BJ (cell line): ENCODE measurements at places on chromosomes 1 and 21. TPM values are rescaled to one million over a fixed set of nuclear protein-coding genes. Genes with fewer than 3 reads are reported as not detected.

DENND2C gene
- polyA plus RNA-seq = 0.45 and 0.87 TPM in 2 replicates

OR2T11 gene
- polyA plus RNA-seq = not detected in 2 replicates

IL10 gene
- not detected in 2 replicates for polyA plus RNA-seq

PCP4L1 gene
- polyA plus RNA-seq = not detected in 2 replicates

TMPRSS2 gene
- polyA plus RNA-seq = not detected in 2 replicates

FCAMR gene
- polyA plus RNA-seq = not detected in 2 replicates

TFF1 gene
- not detected in 2 replicates for polyA plus RNA-seq

FCN3 gene
- polyA plus RNA-seq = not detected in 2 replicates

CFAP74 gene
- not detected in 2 replicates for polyA plus RNA-seq

AIM2 gene
- 0.11 TPM in 1 of 2 replicates, not detected in the other for polyA plus RNA-seq

TXLNA gene
- polyA plus RNA-seq = 38.1 and 38.5 TPM in 2 replicates

COL8A2 gene
- polyA plus RNA-seq = 6.0 and 6.8 TPM in 2 replicates

MARK1 gene
- 0.97 and 1.4 TPM in 2 replicates for polyA plus RNA-seq

DNA sequence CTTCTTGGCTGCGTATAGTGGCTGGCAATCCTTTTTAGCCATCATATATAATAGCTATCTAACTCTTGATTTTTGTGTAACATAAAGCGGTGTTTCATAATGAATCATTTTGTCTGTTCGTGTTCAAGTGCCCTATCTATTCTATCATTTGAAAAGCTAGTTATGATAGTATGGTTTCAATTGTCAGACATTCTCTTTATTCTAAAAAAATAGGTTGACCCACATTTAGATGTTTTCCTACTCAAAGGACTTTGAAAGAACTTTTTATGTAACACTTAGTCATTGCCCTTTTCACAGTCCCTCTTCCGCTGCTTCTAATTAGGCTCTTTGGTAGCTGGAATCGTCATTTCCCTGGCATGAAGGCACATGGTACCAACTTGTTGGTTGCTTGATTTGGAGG, 272.2 kb upstream of the B3GALT2 start:
- DNase-seq = no peak

DNA sequence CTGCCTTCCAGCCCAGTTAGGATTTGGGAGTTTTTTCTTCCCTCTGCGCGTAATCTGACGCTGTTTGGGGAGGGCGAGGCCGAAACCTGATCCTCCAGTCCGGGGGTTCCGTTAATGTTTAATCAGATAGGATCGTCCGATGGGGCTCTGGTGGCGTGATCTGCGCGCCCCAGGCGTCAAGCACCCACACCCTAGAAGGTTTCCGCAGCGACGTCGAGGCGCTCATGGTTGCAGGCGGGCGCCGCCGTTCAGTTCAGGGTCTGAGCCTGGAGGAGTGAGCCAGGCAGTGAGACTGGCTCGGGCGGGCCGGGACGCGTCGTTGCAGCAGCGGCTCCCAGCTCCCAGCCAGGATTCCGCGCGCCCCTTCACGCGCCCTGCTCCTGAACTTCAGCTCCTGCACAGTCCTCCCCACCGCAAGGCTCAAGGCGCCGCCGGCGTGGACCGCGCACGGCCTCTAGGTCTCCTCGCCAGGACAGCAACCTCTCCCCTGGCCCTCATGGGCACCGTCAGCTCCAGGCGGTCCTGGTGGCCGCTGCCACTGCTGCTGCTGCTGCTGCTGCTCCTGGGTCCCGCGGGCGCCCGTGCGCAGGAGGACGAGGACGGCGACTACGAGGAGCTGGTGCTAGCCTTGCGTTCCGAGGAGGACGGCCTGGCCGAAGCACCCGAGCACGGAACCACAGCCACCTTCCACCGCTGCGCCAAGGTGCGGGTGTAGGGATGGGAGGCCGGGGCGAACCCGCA, at the start of gene PCSK9:
Gene PCSK9, plus strand, starts transcription at position 207 of the 741 bp plus-strand sequence. Its CDS starts 290 bp downstream, at position 497.
- DNase-seq = no peak

- no peak for DNase-seq
Measured at GRCh38 chr1:180928331-180929230, 15.9 kb downstream of the KIAA1614 start.

- DNase-seq = no peak
Measured at GRCh38 chr1:116879478-116880133, 30.1 kb upstream of the PTGFRN start.

- no peak for DNase-seq
Measured at GRCh38 chr1:40309374-40310128, 7.5 kb downstream of the COL9A2 start.

DNA sequence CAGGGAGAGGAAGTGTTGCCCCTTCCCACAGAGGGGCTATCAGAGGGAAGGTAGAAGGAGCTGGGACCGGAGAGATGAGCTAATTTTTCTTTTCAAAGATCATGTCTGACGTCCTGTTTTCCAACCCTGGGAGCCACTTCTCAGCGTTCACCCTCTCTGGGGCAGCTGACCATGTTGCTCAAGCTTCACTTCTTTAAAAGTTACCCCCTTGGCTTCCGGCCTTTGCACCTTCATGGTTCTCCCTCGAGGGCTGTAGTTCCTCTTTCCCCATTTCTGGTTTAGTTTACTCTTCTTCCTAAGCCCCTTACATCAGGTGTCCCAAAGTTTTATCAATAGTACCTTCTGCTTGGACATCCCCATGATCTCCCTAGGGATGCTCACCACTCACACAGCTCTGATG, 23.8 kb upstream of the CSF1 start:
- no peak for DNase-seq

DNA sequence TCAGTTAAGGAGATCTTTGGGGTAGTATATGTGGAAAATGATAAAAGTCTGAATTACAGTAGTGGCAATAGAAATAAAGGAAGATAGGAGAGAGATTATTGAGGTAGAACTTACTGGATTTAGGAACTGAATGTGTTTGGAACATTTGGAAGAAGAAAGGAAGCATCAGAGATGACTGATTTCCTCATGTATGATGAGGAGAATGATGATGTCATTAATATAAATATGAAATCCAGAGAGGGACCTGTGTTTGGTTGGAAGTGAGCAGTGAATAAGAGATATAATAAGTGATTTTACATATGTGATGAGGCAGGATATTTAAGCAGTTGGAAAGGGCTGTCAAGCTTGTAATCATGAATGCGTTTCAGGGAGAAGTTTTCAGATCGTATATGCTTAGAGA, 86.3 kb downstream of the SYT14 start:
- no peak for DNase-seq

GRCh38 chr1:92478393-92478792, 8.3 kb downstream of the GFI1 start:
- DNase-seq = no peak

DNA sequence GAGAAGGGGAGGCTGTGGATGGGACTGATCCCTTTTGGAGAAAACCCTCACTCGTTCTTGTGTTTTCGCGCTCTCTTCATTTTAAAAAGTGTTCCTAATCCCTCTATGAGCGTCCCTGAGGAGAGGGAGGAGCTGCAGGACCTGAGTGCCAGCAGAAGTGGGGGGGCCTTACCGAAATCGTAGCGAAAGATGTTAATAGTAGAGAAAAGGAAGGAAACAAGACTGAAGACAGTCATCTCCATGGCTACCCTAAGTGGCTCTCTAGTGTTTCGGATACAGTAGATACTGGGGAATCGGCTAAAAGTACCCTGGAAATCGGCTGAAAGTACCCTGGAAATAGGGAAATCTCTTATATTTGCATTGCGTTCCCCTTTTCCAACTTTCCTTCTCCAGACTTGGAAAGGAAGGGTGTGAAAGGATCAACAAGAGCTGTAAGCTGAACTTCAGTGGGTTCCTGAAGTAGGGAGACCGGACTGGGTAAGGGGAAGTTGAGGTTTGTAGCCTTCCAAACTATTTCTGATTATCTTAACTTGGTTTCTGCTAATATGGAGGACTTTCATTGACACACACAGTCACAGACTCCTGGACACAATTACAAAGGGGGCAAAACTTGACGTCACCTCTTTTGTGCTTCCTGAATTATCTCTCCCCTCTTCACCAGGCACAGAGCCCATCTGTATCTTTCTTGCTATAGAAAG, 486 bp upstream of the DSTYK start:
- no peak for DNase-seq

DNA sequence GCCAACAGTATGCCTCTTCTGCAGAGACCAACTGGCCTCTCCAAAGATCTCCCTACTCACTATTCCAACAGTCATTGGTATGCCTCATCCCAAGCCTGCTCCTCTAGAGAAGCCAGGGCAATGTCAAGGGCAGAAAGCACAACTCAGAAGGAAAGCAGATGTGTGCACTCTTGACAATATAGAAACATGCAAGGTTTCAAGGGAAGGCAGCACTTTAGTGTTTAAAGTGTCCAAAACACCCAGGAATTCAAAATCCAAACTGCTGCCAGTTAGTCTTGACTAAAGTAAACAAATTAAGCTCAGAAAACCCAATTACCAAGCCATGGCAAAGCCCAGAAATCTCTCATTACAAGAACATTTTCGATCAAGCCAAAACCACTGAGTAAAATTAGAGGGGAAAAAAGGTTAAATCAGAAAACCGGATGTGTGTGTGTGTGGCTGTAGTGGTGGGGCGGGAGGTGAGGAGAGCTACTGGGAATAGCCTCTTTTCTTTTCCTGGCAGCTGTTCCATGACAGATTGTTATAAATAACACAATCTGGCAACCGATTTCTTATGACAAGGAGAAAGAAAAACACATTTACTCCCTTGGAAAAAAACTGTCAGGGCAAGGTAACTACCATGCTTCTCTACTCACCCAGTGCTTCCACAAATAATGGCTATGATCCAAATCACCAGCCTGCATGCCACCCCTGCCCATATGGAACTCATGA, 39.2 kb downstream of the EIF2B3 start:
- DNase-seq = peak; percentile 61

- DNase-seq = no peak
Measured at GRCh38 chr1:94118013-94118412, 2.9 kb downstream of the ABCA4 start.

DNA sequence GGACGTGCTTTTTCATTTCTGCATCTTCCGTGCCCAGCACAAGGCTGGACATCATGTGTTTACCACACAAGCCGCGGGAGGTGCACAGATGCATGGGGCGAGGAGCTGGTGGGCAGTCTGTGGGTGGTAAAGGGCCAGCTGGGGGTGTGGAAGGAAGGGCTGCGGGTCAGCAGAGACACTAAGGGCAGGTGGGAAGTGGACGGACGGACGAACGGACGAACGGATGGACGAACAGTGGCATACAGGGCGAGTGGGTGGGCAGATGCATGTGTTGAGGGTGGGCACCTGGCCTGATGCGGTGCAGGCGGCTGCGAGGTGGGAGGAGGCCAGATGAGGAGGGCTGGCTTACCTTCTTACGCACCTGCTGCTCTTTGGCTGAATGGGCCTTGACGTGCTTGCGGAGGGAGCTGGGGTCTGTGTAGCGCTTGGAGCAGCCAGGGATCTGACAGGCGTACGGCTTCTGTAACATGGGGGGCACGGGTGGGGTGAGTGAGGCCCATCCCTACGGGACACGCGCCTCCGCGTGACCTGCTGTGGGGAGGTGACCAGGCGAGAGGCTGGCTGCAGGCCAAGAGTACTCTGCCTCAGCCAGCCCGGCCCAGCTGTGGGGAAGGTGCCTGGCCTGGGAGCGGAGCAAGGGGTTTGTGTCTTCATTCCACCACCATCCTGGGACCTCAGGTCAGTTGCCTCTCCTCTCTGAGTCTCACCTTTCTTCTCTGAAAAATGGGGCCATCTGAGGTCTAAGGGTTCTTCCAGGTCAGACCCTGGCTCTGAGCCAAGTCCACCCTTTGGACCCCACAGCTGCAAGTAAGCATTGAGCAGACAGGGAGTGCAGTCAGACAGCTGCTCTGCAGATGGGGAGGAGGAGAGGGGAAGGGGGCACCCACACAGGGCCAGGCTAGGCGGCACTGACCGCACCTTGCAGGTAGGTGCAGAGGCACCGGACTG, 65.5 kb downstream of the DMRTB1 start:
- no peak for DNase-seq

- no peak for DNase-seq
Measured at GRCh38 chr1:54883349-54884102, 3.5 kb downstream of the DHCR24 start.

DNA sequence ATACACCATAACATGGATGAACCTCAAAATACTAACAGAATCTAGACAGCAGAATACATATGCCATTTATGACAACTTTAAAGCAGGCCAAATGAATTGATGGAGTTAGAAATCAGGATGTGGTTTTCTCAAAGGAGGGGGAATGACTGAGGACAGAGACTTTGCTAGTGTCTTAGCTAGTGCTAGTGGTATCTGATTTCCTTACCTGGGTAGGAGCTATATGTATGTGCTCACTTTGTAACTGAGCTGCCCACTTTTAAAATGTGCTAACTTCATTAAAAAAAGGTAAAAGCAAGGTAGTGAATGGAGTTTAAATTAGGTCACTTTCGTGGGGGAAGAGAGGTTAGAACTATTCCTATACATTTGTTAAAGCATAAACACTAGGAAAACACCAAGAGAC, 2.6 kb downstream of the GTF2B start:
- DNase-seq = no peak

- no peak for DNase-seq
Measured at GRCh38 chr1:7679873-7680206, 91.3 kb upstream of the VAMP3 start.

GRCh38 chr21:16676391-16676790, 836.5 kb upstream of the CXADR start:
- no peak for DNase-seq

GRCh38 chr21:37593015-37593414, 226.4 kb downstream of the DYRK1A start:
- no peak for DNase-seq

DNA sequence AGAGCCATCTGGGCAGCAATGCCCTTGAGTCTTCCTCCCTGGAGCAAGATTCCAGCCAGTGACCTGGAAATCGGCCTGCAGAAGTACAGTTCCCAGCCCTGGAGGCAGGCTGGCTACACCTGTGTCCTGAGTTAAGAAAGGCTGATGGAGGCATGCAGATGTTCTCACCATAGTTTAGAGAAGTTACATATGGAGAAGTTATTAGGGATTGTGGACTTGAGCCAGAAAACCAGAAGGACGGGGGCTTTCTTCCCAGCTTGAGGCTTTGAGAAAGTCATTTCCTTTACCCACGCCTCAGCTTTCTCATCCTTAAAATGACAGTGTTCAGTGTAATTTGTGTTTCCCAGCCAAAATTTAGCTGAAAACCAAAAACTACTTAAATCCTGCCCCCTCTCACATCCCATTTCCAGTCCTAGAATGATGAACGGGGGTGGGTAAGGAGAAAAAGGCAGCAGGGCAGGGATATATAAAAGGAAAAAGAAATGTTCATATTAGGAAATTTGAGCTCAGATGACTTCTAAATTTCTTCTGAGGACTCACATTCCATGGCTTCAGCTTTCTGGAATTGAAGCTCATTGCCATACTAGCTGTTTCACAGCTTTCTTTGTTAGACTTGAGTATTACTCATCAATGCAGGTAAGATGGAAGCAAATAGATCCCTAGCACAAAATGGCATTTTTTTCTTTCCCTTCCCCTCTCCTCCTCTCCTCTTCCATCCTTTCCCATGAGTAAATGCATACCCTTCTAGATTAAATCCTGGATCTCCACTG, 14.4 kb upstream of the C8B start:
- no peak for DNase-seq

GRCh38 chr1:189496768-189497167, 980.9 kb downstream of the BRINP3 start:
- DNase-seq = no peak

GRCh38 chr1:7589774-7590425, 181.2 kb upstream of the VAMP3 start:
- DNase-seq = no peak
